ENCODE measurements at places on chromosomes 4 and X. TPM values are rescaled to one million over a fixed set of nuclear protein-coding genes. Genes with fewer than 3 reads are reported as not detected.

FRAS1 gene
- total RNA-seq: 5.0 TPM

ZFP42 gene
- not detected for total RNA-seq

ADRA2C gene
- 6.8 TPM for total RNA-seq

TMEM129 gene
- total RNA-seq: 48.4 TPM

ADGRL3 gene
- total RNA-seq: 4.9 TPM

UGT2B10 gene
- not detected for total RNA-seq

SERPINA7 gene
- total RNA-seq: not detected

ARAP2 gene
- 8.6 TPM for total RNA-seq

HAND2 gene
- 75.1 TPM for total RNA-seq

DNAAF6 gene
- total RNA-seq: not detected

GRPR gene
- 0.29 TPM for total RNA-seq

TMEM255A gene
- 0.42 TPM for total RNA-seq

CXCL1 gene
- total RNA-seq: 9.0 TPM

SPANXA1 gene
- not detected for total RNA-seq

All from left cardiac atrium (tissue), 4 donors.